Fibroblast of the aortic adventitia (primary cell): ENCODE measurements at places on chromosomes 4 and X. TPM values are rescaled to one million over a fixed set of nuclear protein-coding genes. Genes with fewer than 3 reads are reported as not detected.

Gene MAGEE2
- total RNA-seq: not detected in 2 replicates

Gene FBXW7
- total RNA-seq: 59.7 and 77.0 TPM in 2 replicates

Gene SORBS2
- 2.8 and 5.8 TPM in 2 replicates for total RNA-seq

Gene RIPPLY1
- total RNA-seq: not detected in 2 replicates

Gene RADX
- total RNA-seq: 7.5 and 18.8 TPM in 2 replicates

Gene SERPINA7
- not detected in 2 replicates for total RNA-seq

Gene RBMXL3
- total RNA-seq: not detected in 2 replicates

Gene FAM114A1
- 263 and 378 TPM in 2 replicates for total RNA-seq

Gene DCLK2
- total RNA-seq: 4.5 and 7.1 TPM in 2 replicates

Gene CD38
- 0.33 TPM in 1 of 2 replicates, not detected in the other for total RNA-seq
